ENCODE measurements at places on chromosomes 1 and 21.
A peak's percentile ranks its signal among the peaks of the same experiment; 100 is the strongest.

DNA sequence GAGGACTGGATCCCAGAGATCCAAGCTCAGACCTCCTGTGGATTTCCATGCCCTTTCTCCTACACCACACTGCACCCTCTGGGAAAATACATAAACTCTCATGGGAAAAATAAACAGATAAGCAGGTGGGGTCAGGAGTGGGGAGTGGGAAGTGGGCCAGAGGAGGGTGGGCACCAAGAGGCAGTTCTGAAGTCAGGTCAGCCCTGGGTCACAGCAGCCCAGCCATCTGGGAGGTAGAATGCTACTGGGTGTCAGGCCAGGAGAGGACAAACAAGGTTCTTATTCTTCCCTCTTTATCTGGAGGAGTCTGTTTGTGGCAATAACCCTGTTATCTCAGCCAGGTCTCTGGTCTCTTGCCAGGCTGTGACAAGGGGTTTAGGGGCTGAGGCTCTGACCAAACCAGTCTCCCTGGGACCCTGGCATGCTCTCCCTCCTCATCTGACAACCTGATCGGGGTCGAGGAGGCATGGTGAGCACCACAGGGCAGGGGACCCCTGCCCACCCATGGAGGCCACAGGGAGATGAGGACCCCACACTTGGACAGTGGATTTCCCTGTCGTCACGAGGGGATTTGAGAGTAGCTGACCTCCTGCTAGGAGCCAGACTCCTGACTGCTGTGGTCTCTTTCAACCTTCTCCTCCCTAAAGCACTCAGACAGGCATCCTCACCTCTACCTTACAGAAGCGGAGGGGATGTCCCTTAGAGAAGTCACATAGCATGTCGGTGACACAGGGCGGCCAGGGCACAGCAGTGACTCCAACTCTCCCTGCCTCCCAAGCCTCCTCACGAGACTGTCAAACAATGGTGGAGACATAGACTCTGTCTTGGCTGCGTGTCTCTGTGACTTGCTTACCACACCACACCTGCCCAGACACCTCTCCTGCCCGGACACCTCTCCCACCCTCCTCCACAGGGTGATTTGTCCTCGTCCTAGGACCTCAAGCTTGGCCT, 51.3 kb upstream of the IFFO2 start:
- DNase-seq = no peak

GRCh38 chr21:36436829-36437744, 42.8 kb downstream of the CLDN14 start:
- no peak for DNase-seq

- DNase-seq = no peak
Measured at GRCh38 chr1:221511797-221512196, 230.1 kb downstream of the DUSP10 start.

DNA sequence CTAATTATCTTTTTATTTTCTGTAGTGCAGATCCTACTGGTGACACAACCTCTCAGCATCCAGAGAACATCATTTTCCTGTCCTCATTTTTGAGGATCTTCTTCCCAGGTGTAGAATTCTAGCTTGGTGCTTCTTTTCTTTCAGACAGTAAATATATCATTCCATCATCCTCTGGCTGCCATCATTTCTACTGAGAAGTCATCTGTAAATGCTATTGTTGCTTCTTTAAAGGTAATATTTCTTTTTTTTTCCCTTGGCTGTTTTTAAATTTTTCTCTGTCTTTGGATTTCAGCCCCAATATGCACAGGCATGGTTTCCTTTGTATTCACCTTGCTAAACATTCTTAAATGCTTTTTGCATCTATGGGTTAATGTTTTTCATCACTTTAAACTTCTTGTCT, 3.3 kb upstream of the KRTAP10-9 start:
- DNase-seq = no peak

- DNase-seq = no peak
Measured at GRCh38 chr1:43177691-43178090, 5.6 kb downstream of the CFAP57 start.

- DNase-seq = peak; percentile 81
Measured at GRCh38 chr1:112700290-112701226, 6.4 kb downstream of the RHOC start.

DNA sequence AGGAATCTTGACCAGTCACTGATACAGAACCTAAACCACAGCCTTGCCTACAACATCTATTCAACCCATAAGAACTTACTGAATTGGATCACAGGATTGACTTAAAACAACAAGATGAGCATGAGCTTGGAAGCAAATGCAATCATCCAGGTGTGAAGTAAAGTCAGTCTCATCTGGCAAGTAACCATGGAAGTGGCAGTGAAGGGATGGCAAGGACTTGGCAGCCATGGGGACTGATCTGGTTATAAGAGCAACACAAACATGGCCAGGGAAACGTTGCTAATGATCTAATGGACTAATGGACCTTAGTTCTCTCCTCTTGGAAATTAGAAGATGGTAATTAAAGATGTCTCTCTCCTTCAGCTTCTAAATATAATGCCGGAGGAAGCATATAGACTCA, 133.1 kb downstream of the VAV3 start:
- no peak for DNase-seq

- DNase-seq = no peak
Measured at GRCh38 chr1:230537456-230537855, 104.8 kb upstream of the COG2 start.

GRCh38 chr21:45140346-45140940, 66.1 kb downstream of the ADARB1 start:
- peak; percentile 91 for DNase-seq

- no peak for DNase-seq
Measured at GRCh38 chr1:11778844-11779623, 17.0 kb downstream of the C1orf167 start.

GRCh38 chr1:227899820-227900449, 47.8 kb downstream of the WNT9A start:
- DNase-seq = no peak

DNA sequence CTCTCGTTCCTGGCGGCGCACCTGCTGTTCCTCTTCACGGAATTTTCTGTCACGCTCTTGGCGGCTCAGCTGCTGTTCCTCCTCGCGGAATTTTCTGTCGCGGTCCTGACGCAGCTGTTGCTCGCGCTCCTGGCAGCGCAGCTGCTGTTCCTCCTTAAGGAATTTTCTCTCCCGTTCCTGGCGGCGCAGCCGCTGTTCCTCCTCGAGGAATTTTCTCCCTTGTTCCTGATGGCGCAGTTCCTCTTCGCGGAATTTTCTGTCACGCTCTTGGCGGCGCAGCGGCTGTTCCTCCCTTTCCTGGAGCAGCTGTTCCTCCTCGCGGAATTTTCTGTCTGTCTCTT, 6.4 kb downstream of the TCHH start:
- DNase-seq = no peak

DNA sequence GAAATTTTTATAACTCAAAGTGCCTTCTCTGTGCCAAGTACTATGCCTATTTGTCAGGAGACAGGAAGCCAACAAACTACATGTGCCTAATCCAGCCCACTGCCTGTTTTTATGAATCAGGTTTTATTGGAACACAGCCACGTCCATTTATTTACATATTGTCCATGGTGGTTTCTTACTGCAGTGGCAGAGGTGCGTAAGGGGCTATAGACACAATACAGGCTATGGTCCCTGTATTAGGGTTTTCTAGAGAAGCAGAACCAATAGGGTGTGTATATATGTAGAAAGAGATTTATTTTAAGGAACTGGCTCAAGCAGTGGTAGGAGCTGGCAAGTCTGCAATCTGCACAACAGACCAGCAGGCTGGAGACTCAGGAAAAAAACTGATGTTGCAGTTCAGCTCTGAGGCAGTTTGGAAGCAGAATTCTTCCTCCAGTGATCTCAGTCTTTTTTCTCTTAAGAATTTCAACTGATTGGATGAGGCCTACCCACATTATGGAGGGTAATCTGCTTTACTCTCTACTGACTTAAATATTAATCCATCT, 15.4 kb downstream of the PPIE start:
- DNase-seq = no peak

DNA sequence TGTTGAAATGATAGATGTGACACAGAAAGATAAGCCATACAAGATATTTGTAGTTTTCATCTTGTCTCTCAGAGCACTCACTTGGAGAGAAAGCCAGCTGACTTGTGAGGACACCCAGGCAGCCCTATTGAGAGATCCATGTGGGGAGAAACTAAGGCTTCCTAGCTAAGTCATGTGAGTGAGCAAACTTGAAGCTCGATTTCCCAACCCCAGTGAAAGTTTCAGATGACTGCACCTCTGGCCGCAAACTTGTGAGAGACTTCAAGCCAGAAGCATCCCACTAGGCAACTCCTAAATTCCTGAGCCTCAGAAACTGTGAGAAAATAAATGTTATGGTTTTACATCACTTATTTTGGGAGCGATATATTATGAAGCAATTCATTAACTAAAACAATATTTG, 832.3 kb downstream of the LTN1 start:
- DNase-seq = no peak

DNA sequence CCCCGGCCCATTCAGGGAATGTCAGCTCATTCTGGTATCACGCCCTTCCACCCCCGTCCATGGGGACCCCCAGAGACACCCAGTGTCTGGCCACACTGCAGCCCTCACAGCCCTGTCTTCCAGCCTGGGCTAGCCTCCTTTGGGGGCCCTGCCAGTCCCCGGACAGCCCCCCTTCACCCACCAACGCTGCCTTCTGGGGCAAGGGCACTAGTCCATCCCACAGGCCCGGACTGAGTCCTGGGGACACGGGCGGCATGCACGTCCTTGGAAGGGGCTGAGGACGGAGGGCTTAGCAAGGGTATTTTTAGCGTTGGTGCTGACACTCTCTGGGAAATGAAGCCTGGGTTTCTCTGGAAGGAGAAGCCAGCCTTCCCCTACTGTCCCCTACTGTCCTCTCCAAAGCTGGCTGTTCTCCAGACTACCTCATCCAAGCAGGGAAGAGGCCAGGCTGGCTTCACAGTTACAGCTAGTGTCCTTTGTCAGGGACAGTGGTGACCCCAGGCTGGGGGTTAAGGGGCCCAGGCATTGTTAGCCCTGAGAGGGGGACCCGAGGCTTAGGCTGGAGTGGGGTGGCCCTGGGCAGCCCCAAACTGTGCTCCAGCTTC, 39.5 kb downstream of the COQ8A start:
- DNase-seq = no peak

GRCh38 chr21:38869196-38869595, 63.5 kb downstream of the ETS2 start:
- DNase-seq = no peak

- peak; percentile 56 for DNase-seq
Measured at GRCh38 chr1:178344513-178345091, 152.2 kb downstream of the CLEC20A start.

GRCh38 chr1:167196166-167196565, 24.5 kb upstream of the POU2F1 start:
- no peak for DNase-seq

GRCh38 chr1:55313903-55314302, 98.7 kb upstream of the USP24 start:
- DNase-seq = peak; percentile 68

DNA sequence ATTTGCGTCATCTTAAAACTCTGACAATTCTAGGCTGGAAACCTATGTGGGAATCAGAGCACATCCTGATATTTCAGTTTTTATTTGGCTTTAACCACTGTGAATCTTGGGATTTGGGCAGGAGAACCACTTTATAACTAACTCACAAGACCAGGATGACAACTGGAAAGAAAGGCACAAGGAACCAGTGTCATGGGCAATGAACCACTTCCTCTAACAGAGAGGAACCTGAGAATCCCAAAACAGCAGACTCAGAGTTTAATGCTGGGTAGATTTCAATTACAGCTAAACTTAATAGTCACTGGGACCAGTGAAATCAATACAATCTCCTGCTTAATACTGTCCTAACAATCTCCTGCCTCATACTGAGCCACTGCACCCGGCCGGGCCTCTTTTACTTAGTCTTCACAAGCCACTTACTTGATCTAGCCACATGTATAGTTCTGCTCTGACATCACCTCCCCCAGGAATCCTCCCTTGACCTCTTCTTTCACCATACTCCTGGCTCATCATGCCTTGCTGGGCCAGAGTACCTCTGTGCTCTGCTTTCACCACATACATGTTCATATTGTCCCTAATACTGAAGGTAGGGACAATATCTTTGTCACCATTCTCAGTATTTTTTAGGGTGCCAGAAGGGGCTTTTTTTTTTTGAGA, 20.2 kb upstream of the SLFNL1 start:
- no peak for DNase-seq

DNA sequence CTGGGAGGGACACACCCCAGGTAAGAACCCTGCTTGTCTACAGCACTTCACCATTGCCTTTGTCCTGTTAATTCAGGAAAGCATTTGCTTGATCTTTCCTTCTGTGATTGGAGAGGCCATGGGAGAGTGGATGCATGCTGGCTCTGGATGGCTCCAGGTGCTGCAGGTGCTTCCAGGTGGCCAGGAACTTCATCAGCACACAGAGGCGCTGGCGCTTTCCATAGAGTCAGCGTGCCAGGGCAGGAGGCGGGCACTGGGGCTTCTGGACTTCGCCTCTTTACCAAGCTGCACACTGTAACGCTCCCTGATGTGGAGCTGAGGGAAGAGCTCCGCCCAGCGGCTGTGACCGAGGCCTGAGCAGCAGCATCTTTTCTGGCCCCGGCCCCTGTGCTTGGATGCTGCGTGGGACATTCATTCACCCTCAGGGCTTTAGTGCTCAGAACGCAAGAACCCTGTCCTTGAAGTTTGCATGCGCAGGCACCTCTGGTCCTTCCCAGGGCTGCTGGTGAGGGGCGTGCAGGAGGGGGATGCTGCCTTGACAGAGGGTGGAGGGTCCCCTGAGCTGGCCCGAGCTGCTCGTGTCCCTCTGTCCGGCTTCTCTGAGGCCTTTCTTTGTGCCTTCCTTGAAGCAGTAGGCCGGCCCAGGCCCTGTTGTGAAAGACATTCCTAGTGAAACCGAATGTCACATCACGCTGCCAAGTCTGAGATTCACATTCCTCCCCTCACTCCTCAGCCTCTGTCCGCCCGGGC, 1.6 kb upstream of the MX2 start:
- peak; percentile 92 for DNase-seq

- peak; percentile 74 for DNase-seq
Measured at GRCh38 chr1:110875216-110875731, 2.3 kb downstream of the CD53 start.
